Foreskin fibroblast (primary cell): ENCODE measurements at places on chromosomes 16 and 17.

- no peak for DNase-seq
These were observed 59.8 kb downstream of the TUBD1 start for GRCh38 chr17:59832883-59833379.

GRCh38 chr17:41347869-41348760 lies 2.5 kb downstream of the KRT33A start:
- DNase-seq: no peak

DNA sequence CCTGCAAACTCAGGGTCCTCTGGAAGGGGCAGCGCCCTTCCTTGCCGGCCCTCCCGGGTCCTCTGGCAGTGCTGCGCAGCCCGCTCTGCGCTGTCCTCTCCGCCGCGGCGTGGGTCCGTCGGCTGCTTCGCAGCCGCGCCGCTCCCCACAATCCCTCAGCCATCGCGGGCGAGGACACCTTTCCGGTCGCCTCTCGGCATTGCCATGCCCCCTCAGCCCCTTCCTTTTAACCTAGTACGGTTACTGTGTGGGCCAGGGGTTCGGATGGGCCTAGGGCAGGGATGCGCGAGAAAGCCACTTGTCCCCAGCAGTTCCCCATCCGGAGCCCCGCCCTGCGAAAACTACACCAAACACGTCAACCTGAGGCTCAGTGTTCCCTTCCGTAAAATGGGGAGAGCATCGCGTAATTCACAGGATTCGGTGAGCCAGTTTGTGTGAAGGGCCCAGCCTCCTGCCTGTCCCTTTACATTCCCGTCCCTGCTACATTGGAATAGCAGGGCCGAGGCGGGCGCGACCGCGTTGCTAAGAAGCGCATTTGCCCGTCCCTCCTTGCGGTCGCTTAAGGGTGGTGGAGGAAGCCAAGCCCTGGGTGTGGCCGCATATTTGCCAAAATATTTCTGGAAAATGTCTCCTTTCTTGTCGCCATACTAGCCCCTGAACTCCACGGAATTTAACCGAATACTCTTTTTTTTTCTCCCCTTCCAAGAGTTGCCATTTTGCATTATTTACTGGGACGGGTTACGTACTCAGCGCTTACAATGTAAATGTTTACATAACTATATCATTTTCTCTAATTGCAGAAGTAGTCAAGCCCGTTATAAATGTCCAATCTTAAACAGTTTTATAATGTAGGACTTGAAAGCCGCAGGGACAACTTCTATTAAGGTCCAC lies 13.2 kb downstream of the COPZ2 start:
- DNase-seq: peak; percentile 65

- no peak for DNase-seq
These were observed at the start of gene CD7 for GRCh38 chr17:82317394-82318168. Gene CD7 (minus strand): TSS chr17:82317608. CDS start chr17:82317495, 113 bp downstream.

- DNase-seq: no peak
These were observed 2.6 kb upstream of the OMG start for GRCh38 chr17:31299624-31300023.

GRCh38 chr16:83930730-83931500 lies 22.1 kb upstream of the OSGIN1 start:
- DNase-seq: no peak

DNA sequence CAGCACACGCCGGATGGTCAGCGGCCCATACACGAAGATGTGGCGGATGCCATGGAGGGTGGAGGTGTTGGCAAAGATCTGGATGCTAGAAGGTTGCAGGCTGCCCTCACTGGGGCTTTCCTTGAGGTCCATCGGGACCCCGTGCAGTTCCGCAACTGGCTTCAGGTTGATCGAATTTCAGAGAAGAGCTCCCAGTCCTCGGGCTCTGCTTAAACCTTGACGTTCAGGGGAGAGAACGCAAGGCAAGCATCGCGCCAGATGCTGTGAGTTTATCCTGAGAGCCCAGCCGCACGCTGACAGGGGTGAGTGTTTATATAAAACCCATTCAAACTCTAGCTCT lies 98.7 kb upstream of the CCL2 start:
- no peak for DNase-seq

GRCh38 chr17:40178660-40179059 lies 1.4 kb downstream of the RAPGEFL1 start:
- DNase-seq: no peak

DNA sequence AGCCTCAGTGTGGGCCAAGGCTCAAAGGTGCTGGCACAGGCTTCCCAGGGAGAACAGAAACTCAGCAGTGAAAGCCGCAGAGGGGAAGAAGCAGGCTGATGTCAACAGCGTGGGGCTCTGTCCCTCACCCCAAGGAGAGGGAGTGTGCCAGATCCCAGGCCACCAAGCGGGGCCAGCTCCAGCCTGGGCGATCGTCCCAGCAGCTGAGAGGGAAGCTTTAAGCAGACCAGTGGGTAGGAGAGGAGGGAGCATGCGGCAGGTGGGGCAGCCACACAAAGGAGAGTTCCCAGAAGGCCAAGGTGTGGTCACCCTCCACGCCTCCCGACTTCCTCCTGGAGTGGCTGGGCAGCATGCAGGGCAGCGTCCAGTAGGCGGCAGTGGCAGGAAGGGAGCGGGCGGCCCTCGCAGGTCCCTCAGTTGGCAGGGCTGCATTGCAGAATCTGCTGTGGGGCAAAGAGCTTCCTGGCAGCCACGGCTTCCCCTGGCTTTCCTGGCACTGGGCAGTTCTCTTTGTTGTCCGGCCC lies 6.0 kb downstream of the SYNGR2 start:
- DNase-seq: no peak

- no peak for DNase-seq
These were observed 190.3 kb upstream of the IRX6 start for GRCh38 chr16:55133654-55134053.

- DNase-seq: no peak
These were observed 3.6 kb downstream of the EVI2B start for GRCh38 chr17:31310260-31310659.

- peak; percentile 26 for DNase-seq
These were observed 68.1 kb downstream of the RTN4RL1 start for GRCh38 chr17:1957037-1957436.

- DNase-seq: no peak
These were observed 79.7 kb upstream of the BRD7 start for GRCh38 chr16:50448522-50448921.

GRCh38 chr16:69171325-69172084 lies 15.5 kb upstream of the SNTB2 start:
- peak; percentile 45 for DNase-seq

DNA sequence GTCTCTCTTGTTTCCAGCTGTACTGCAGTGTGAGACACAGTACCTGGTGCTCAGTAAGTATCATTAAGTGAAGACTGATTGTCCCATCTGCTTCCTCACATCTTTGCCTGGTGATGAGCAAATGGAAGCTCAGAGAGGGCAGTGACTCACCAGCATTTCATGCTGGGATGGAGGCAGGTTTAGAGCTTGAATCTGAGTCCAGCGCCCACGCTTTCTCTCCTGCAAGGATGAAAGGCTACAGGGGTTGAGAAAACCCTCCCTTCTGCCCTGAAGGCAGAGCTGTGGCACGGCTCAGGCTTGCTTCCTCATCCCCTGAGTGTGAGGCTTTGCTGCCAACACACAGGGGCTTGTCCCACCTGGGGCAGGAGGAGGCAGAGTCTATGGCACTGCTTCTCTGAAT lies 1.5 kb upstream of the RNF112 start:
- DNase-seq: peak; percentile 76

- DNase-seq: no peak
These were observed 241.1 kb downstream of the SOX9 start for GRCh38 chr17:72361892-72362291.

- DNase-seq: no peak
These were observed 299.8 kb upstream of the SALL1 start for GRCh38 chr16:51450909-51451308.

GRCh38 chr17:43755389-43755875 lies 3.2 kb downstream of the SOST start:
- DNase-seq: no peak

GRCh38 chr16:86287664-86288201 lies 222.6 kb upstream of the FOXF1 start:
- no peak for DNase-seq

GRCh38 chr17:27669850-27670249 lies 38.9 kb downstream of the LGALS9 start:
- no peak for DNase-seq

GRCh38 chr17:73072219-73072962 lies 20.1 kb downstream of the SLC39A11 start:
- no peak for DNase-seq

DNA sequence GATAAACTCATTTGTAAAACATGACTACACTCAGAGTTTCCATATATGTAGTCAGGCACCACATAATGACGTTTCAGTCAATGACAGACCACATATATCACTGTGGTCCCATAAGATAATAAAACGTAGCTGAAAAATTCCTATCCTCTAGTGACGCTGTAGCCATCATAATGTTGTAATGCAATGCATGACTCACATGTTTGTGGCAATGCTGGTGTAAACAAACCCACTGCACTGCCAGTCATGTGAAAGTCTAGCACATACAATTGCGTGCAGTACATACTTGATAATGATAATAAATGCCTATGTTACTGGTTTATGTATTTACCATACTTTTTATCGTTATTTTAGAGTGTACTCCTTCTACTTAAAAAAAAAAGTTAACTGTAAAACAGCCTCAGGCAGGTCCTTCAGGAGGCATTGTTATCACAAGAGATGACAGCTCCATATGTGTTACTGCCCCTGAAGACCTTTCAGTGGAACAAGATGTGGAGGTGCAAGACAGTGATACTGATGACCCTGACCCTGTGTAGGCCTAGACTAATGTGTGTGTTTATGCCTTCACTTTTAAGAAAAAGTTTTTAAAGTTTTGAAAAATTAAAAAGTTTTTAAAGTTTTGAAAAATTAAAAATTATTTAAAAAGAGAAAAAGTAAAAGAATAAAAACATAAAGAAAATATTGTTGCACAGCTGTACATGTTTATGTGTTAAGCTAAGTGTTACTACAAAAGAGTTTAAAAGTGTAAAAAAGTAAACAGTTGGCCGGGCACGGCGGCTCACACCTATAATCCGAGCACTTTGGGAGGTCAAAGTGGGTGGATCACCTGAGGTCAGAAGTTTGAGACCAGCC lies 9.0 kb downstream of the STAT5B start:
- DNase-seq: peak; percentile 77

DNA sequence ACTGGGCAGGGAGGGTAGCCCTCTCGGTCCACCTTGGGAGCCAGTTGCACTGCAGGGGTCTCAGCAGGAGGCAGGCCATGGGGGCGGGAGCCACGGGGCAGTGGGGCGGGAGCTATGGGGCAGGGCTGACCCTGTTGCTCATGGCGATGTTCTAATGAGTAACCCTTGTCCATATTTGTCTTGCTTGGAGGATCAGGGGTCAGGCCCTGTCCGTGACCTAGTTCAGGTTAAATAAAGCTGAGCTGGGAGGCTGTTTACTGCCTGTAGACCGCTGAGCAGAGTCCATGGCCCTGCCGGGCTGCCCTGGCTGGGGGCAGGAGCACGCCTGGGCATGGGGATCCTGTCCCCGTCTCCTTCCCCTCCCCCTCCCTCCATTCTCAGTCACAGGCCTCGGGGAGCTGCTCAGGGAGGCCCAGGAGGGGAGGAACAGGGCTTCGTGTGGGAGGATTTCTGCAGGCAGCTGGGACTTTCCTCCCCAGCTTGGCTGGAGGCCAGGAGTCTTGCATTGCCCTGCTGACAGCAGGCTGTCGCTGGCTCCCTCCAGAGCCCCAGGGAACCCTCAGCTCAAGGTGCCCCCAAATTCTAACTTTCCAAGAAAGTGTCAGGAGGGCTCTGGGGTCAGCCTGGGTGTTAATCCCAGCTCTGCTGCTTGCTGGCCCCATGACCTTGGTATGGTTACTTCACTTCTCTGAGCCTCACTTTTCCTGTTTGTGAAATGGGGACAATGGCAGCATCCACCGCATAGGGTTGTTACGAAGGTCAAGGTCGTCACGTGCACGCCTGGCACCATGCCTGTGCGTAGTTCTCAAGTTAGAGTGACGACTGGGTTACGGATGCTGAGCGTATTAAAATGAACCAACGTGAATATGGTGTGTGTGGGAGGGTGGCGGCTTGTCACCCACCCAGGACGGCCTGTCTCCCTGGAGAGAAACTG lies 6.1 kb upstream of the SERPINF2 start:
- peak; percentile 81 for DNase-seq

- peak; percentile 66 for DNase-seq
These were observed 13.8 kb downstream of the USP22 start for GRCh38 chr17:21029036-21029435.

- DNase-seq: no peak
These were observed 57.3 kb downstream of the SLC6A2 start for GRCh38 chr16:55713103-55713502.

- peak; percentile 94 for DNase-seq
These were observed 48.4 kb upstream of the PABPN1L start for GRCh38 chr16:88914750-88915368.

DNA sequence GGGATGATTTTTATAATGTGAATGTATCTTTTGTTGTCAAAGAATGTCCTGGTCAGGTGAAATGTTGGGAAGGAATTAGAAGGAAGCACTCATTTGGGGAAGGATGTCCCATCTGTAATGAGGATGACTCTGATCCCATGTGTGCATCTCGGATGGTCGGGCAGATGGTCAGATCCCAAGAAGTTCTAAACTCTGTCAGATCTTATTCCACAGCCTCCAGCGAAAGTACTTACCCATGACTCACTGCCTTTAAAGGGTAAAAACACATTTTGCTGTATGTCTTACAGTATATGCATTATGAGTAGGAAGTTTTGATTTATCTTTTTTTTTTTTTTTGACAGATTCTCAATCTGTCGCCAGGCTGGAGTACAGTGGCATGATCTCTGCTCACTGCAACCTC lies 548 bp upstream of the KRTAP4-11 start:
- peak; percentile 41 for DNase-seq

GRCh38 chr17:21165922-21166594 lies 39.3 kb downstream of the DHRS7B start:
- DNase-seq: no peak

DNA sequence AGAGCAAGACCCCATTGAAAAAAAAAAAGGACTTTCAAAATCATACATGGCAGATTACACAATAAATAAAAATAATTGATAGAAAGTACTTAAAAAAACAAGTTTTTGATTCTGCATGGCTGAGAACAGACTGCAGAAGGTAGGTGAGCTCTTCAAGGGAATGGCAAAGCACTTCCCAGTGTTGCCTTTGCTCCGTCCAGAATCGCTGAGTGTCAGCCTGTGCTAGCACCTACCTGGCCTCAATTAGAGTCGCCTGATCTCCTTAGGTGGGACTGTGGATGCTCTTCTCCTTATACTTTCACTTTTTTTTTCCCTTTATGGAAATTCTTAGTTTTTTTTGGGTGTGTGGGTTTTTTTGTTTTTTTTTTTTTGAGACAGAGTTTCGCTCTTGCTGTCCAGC lies 6.0 kb upstream of the TMEM220 start:
- no peak for DNase-seq

GRCh38 chr16:11105038-11105903 lies 150.7 kb downstream of the SOCS1 start:
- DNase-seq: peak; percentile 90

GRCh38 chr16:72301523-72302236 lies 129.7 kb upstream of the PMFBP1 start:
- DNase-seq: no peak

GRCh38 chr16:75445298-75445697 lies 12.0 kb upstream of the CFDP1 start:
- DNase-seq: no peak

DNA sequence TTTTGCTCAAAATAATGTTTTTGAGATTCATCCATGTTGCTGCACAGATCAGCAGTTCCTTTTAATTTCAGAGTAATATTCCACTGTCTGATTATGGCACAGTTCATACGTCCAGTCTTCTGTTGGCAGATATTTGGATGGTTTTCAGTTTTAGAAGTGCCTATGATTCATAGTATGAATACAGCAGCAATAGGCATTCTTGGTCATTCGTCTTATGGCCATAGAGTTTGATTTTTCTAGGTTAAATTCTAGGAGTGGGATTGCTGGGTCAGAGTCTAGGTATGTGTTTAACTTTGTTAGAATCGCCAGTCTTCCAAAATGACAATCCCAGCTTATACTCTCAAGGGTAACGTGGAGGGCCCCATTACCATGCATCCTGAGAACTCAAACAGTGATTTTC lies 11.5 kb upstream of the IL34 start:
- peak; percentile 58 for DNase-seq
